ENCODE measurements at places on chromosomes 3 and 15. TPM values are rescaled to one million over a fixed set of nuclear protein-coding genes. Genes with fewer than 3 reads are reported as not detected.

GRCh38 chr15:88835119-88835518, 31.9 kb downstream of the ACAN start:
- no peak for DNase-seq

- no peak for DNase-seq
These were observed 69.9 kb downstream of the RGMA start for GRCh38 chr15:93019090-93019489.

DNA sequence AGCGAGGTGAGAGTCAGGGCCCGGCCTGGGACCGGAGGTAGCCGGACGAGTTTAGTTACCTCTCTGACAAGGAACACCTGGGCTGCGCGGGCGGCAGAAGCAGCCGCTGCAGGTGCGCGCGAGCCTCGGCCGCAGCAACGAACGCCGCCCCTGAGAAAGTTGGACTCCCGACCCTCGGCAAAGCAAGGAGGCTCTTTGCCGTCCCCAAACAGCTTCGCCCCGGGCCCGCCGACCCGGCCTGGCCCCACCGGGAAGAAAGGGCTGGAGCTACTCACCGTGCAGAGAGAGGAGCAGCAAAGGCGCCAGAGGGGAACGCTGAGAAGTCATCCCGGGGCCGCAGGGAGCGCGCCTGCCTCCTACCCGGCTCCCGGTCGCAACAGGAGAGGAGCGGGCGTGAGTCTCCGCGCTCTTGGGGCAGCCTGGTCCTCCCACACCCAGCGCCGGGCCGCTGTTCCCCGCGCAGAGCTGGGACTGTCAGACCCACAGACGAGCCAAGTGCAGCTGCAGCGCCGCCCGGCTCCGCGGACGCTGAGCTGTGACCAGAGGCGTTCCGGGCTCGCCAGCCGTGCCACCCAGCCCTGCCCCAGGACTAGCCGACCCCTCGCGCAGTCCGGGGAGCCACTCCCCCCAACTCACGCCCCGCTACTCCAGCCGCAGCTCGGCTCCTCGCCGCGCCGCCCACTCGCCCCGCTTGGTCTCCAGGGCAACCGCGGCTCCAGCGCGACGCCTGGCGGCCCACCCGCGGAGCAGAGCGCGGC, at the start of gene IGSF11:
TSS of gene IGSF11 (minus strand) at position 591 of the 758 bp plus-strand sequence. CDS start at position 327, 264 bp downstream.
- peak; percentile 54 for DNase-seq

- DNase-seq: no peak
These were observed 17.9 kb downstream of the PAK6 start for GRCh38 chr15:40256638-40257235.

- no peak for DNase-seq
These were observed 46.6 kb downstream of the SMAD6 start for GRCh38 chr15:66748708-66749035.

The C3orf18 gene
- 16.8 TPM for polyA plus RNA-seq

DNA sequence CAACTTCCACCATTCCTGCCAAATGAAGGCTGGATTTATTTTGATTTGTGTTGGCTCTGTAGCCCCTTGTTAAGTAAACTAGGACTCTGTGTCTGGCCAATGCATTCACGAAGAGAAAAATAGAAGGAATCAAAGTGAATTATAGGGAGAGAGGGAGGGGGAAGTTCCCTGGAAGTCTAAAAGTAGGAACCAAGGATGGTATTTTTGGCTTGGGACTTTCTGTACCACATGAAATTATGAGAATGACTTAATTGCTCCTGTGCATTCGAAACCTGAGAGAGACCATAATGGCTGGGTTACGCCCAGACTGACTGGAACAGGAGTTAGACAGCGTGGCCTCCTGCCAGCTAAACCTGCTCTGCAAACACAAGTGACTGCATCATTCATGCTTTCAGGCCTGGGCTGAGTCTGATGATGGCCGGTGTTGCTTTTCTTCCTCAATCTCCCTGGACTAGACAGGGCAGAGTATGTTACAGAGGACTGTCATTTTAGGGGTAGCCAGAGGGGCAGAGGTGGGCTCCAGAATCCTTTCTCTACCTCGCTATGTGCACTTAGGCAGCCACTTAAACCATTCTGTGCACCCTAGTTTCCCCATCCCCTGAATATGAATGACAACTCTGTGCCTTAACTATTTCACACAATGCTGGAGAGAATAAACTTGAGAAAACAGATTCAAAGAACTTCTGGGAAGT, 58.9 kb downstream of the MYO1E start:
- no peak for DNase-seq

GRCh38 chr3:129046037-129046731, 14.4 kb upstream of the GP9 start:
- no peak for DNase-seq

- no peak for DNase-seq
These were observed 120.1 kb downstream of the GREM1 start for GRCh38 chr15:32837935-32838334.

- no peak for DNase-seq
These were observed 68.9 kb downstream of the KLF15 start for GRCh38 chr3:126288314-126288713.

The BFSP2 gene
- polyA plus RNA-seq: 0.50 TPM

DNA sequence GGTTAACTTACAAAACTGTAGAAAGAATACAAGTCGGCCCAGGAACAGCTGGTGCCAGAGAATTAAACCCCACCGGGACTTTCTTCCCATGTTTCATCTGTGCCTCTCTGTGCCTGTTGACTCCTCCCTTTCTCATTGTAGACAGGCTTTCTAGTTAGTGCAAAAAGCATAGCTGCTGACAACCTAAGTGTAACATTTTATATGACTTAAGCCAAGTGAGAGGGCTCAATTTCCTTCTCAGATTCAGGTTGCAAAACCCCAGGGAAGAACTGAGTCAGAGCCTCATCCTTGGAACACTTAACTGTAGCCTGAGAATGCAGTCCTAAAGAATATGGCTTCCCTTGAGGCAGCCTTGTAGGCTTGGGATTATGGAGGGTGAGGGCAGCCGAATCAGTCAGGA, 302.5 kb upstream of the AZI2 start:
- no peak for DNase-seq

DNA sequence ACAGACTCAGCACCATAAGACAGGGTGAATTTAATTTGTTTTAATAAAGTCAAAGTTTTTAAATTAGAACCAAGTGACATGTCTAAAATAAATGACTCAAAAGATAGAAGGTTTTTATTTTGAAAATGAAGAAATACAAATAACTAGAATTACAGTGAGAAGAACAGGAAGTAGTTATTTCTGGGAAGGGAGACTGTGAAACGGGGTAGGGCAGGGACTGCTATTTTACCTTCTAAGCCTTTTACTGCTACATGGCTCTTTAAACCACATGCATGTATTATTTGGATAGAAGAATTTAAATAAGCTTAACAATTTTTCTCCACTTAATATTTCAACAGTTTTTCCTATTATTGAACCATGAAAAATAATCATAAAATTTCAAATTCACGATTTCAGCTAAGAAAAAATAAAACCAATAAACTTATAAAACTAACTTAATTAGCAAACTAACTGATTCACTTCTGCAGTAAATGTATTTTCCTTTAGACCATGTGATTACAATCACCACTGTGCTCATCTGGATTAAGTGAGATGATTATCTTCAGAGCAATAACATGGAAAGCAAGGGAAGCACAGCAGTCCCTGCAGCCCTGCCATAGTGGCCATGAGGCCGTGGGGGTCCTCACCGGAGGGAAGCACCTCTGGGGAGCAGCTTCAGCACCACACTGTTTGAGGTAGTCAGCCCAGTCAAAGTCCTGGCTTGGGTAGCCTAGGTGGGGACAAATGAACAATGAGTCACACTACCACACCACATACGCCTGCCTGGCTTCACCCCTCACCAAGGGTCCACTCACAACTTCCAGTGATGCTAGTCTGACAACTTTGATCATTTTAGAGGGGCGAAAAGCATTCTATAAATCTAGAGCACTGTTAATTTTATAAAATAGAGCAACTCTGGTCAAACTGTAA, 28.3 kb upstream of the STIMATE start:
- no peak for DNase-seq

The SLC12A8 gene
- polyA plus RNA-seq: 5.6 TPM

- DNase-seq: no peak
These were observed 113.0 kb upstream of the ETV5 start for GRCh38 chr3:186221760-186222378.

GRCh38 chr15:25060472-25060803, 105.7 kb downstream of the SNRPN start:
- no peak for DNase-seq

DNA sequence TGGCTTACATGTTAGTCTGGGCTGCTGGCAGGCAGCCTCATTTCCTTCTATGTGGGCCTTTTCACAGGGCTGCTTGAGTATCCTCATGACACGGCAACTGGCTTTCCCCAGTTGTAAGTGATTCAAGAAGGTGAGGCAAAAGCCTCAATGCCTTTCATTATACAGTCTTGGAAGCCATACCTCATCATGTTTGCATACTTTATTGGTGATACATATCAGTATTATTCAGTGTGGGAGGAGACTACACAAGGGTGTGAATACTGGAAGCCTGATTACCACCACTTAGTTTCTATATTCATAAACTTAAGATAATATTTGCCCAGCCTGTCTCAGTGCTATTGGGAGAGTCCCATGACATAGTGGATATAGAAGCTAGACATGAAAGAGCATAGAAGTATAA, 346.8 kb downstream of the SOX2 start:
- DNase-seq: no peak

The FBXW12 gene
- 0.35 TPM for polyA plus RNA-seq

The USP50 gene
- polyA plus RNA-seq: 1.4 TPM

The LRRK1 gene
- polyA plus RNA-seq: 3.1 TPM

DNA sequence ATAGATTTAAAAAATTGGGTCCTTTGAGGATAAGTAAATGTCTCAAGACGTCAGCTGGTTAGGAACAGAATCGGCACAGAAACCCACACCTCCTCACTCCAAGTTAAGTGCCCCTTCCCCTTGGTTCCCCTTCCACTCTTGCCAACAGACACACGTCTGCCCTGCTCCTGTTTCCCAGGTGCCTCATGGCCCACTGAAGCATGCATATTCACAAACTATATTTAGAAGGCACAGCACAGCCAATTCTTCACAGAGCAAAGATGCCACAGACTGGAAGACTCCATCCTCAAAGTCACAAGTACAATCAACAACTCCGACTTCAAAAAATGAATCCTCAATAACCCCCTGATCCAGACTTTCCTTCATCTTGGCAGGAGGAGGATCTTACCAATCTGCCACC, 295.4 kb upstream of the NR2F2 start:
- DNase-seq: no peak

GRCh38 chr3:105367406-105368213, 901 bp downstream of the ALCAM start:
- DNase-seq: peak; percentile 47

The SLCO2A1 gene
- polyA plus RNA-seq: 18.0 TPM

DNA sequence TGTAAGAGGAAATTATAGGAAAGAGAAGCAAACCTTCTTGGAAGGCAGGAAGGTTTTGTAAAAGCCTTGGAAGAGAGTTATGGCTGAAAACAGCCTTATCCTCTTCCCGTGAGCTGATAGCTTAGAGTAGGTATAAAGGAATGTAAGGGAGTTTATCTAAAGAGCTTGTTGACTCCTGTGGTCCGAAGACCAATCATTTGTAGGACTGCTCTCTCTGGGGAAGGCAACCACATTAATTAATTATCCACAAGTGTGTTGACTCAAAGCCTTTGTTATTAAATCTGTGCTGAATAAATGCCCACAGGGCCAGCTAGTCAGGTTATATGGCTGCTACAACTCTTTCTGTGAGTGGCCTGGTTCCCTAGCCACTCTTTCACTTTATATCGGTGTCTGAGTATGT, 452.1 kb upstream of the RASGRP1 start:
- no peak for DNase-seq

The MOBP gene
- polyA plus RNA-seq: 0.04 TPM

The SLTM gene
- polyA plus RNA-seq: 148 TPM

DNA sequence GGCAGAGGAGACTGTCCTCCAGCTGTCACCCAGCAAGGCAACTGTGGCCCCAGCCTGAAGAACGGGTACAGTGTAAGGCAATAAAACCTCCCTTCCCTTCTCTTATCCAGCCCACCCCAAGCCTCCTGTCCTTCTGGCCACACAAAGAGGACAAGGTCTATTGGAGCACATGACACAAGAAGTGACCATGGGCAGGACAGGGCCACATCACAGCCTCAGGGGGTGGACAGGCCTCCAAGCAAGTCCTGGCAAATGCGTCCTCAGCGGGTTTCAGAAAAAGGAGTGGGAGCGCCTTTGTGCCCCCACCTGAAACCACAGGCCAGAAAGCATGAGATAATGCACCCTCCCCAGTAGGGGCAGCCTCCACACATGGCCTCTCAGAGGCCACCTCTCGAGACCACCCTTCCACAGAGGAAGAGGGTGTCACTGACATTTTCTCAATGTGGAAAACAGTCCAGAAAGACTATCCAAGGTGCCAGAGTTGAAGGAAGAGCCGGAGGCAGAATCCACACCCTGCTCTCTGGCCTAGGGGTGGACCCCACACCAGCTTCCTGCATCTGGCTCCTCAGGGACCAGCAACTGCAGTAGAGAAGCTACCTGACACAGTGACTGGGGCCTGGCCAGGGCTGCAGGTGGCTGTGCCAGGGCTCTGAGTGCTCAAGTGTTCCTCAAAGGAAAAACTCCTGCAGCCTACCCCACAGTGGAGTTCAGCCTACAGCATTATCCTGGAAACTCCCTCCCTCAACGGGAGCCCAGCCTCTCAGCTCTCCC, 43.9 kb downstream of the CCDC12 start:
- DNase-seq: no peak

- DNase-seq: no peak
These were observed 58.7 kb downstream of the MORC1 start for GRCh38 chr3:109059264-109059663.

The RHCG gene
- polyA plus RNA-seq: 3.5 TPM

- DNase-seq: no peak
These were observed 173.1 kb downstream of the TBC1D2B start for GRCh38 chr15:77904436-77904821.

The SPINK8 gene
- not detected for polyA plus RNA-seq

- DNase-seq: peak; percentile 45
These were observed 38.8 kb downstream of the SMAD6 start for GRCh38 chr15:66740802-66741201.

- DNase-seq: no peak
These were observed 130.5 kb upstream of the LMCD1 start for GRCh38 chr3:8371085-8371551.

- no peak for DNase-seq
These were observed 118.5 kb downstream of the SEC22A start for GRCh38 chr3:123320221-123320620.

- no peak for DNase-seq
These were observed 91.6 kb upstream of the CBLB start for GRCh38 chr3:105960381-105960780.

DNA sequence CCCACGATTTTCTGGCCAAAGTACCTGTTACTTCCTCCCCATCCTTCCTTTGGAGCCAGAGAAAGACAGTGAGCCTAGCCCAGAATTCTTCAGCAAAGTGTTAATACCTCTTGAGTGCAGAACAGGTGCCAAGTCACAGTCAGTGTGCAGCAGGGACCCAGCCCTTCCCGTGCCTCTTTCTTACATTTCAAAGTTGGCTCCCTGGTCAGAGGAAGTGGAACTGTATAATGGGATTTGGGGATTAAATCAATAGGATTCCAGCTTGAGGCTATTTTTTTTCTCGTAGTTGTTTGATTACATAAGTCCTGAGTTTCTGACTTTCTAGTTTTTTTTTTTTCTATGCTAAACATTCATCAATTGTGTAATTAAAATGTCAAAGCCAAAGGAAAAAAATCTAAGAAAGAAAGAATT, 52.6 kb upstream of the ABHD10 start:
- DNase-seq: no peak
